ENCODE measurements at places on chromosomes 6 and 20.
A peak's percentile ranks its signal among the peaks of the same experiment; 100 is the strongest.

DNA sequence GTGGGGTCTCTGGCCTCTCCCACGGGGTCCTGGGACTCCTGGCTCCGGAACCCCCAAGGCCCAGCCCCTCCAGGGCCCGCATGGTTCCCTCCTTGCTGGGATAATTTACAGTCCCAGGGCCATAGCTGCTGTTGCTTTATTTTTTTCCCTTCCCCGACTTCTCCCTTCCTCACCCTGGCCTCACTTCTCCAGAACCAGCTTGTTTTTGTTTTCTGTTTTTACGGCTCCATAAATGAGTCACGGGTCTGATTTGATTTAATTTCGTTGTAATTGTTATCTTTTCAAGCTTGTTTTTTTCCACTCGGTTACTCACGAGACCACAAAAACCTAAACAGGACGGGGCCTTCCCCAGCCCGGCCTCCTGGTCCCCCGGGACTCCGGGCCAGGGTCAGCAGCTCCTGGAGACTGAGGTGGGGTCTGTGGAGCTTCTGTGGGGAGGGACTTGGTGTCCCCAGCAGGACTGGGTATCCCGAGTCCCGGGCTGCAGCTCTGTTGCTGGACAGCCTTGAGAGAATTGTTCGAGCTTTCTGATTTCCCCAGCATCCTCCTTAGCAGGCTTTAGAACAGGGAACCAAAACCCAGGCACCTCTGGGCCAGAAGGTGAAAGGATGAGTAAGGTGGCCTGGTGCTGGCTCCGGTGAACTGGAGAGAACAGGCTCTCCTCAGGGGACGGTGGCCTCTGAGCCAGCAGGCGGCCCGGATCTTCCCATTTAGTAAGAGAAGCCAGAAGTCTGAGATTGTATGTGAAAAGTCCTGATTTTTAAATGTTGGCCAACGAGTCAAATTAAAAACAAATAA, 94.9 kb downstream of the CEBPB start:
- DNase-seq, result peak; percentile 78

DNA sequence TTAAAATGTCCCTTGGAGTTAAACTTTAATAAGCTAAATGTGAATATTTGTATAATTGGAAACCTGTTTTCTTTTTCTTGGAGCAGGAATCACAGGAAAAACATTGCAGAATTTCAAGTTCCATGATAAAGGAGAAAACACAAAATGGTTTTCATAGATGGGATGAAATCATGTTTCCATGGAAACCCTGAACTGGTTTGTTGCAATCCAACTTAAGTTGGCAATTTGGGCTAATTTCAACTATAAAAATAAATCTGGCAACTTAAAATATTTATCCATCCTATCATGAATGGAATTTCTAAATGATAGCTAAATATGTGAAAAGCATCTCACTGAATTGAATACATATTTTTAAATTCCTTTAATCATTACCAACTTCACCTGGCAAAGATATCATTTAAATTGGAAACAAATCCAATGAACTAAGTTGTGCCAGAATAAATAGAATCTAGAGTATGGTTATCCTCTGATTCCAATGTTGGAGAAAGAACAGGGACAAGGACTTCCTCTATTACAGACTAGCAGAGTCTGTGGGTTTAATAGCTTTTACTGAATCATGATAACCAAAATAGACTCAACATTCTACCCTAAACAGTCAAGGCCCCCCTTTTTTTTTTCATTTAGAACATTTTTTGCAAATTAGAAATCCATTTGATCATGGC, 33.2 kb downstream of the COL21A1 start:
- no peak for DNase-seq

- DNase-seq, result no peak
Measured at GRCh38 chr6:36851149-36851614, 11.9 kb upstream of the CPNE5 start.

GRCh38 chr6:80921861-80922460, 815.5 kb downstream of the BCKDHB start:
- DNase-seq, result no peak

GRCh38 chr6:53062169-53062539, 3.0 kb upstream of the FBXO9 start:
- no peak for DNase-seq

DNA sequence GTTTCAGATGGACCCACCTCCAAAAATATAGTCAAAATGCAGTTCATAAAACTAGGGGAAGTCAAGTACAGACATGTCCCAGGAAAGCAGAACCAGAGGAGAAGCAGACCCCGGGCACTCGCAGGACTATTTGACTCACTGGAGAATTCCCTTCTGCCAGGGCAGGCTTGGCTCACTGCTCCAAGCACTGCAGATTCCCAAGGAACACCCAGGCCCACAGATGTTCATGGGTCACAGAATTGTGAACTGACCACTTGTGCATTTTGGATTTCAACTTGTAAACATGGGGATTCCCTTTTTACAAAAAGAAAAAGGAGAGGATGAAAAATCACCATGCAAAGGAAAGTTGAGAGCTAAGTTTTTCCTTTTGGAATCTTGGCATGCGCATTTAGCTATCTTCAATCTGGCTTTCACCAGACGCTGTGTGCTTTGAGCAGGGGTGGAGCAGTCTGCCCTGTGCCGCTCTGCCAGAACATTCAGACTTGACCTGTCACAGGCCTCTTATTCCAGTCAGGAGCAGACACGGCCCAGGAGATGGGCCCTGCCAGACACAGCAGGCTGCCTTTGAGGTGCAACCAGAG, 237.5 kb upstream of the TAB2 start:
- no peak for DNase-seq

GRCh38 chr6:33815854-33816253, 12.1 kb upstream of the MLN start:
- DNase-seq, result no peak

GRCh38 chr6:158131926-158132325, 36.1 kb downstream of the SERAC1 start:
- DNase-seq, result peak; percentile 2

DNA sequence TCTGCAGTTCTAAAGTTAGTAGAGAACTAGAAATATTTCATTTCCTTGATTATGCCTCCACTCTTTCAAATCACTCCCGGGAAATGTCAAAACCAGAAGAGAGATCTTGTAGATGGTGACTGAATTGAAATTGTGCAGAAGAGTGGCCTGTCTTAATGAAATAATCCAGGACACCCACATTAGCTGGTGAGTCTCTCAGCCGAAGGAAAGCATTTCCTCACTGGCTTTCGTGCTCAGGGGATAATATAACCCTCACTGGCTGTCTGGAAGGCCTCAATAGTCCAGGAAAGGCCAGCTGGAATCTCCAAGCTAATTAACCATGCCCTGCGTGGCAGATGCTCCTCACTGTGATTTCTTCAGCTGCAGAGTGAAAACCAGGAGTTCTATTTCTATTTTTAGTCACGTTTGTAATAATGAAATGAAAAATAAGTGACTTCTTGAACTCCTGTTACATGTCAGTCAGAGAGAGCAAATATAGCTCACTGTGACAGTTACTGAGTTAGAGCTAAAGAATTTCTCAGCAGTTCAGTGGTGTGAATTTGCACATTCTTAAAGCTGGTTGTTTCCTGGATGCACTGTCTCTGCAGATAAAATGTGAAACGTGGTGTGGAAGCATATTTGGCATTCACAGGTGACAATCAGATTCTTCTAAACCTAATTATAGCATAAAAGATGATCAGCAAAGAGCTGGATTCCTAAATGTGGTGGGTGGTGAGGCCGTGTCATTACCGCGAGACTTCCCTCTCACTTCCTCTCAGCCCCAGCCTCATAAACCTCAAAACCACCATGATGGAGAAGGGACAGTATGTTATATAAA, 211.7 kb downstream of the LMBRD1 start:
- no peak for DNase-seq

DNA sequence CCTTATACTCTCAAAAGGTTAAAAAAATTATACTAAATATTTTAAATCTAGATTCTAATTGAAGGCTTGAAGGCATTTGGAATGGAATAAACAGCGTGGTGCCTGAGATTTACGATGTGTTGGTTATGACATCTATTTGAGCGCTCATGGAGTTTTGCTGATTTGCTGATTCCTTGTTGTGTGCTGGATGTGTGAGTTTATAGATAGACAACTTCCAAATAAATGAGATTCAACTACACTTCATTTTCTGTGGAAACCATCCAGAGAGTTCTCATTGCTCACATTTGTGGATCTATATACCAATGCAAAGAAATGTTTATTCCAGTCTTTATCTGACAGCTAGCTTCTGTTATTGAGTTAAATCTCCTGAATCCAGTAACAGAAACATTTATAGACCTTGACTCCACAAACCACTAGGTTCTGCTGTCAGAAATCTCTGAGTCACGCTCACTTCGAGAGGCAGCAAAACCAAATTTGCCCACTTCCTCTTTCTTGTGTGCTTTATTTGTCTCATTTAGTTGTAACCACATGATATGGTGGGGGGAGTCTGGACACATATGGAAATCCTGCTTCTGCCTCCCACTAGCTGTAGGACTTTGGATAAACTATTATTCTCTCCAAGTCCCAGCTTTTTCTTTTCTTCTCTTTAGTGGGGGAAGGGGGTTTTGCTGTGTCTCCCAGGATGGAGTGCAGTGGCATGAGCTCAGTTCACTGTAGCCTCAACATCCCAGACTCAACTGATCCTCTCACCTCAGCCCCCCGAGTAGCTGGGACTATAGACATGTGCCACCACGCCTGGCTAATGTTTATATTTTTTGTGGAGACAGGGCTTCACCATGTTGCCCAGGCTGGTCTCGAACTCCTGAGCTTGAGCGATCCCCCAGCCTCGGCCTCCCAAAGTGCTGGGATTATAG, 54.5 kb downstream of the IPCEF1 start:
- DNase-seq, result no peak

GRCh38 chr6:157513004-157513603, 132.1 kb downstream of the ZDHHC14 start:
- no peak for DNase-seq

GRCh38 chr20:6811262-6812035, 44.0 kb downstream of the BMP2 start:
- DNase-seq, result no peak

GRCh38 chr20:64077876-64078551, 1.3 kb downstream of the RGS19 start:
- DNase-seq, result no peak

DNA sequence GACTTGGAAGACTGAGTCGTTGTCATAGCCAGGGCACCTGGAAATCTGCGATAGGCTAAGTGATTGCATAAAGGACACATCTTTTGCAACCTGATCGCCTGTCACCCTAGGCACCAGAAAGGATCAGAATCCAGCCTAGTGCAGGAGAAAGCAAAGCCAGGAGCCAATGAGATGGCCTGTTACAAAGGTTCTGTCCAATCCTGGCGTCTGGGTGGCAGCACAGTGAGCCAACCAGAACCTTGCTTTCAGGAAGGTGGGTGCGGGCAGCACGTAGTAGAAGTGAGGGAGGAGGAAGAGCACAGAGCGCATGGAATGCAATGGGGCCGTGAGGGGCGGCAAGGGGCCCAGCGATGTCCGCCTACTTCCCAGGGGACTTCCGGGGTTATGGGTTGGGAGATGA, 120.4 kb upstream of the GGTLC1 start:
- DNase-seq, result no peak

GRCh38 chr6:82073484-82073883, 174.1 kb downstream of the IBTK start:
- no peak for DNase-seq

DNA sequence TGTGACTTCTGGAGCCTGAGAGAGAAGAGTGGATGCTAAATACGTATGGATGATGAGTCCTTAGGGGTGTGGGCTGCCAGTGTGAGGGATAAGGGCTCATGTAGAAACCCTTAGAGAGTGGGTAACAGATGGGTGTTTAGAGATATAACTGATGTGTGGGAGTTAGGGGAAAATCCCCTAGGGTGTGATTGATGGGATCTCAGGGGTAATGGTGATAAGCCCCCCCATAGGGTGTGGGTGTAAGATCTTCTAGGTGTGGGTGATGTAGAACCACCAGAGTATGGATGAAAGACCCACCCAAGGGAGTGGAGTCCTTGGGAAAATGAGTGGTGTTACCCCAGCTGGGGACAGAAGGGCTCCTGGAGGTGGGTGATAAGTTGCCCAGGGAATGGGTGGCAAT, 26.3 kb downstream of the SLC12A5 start:
- DNase-seq, result no peak

GRCh38 chr20:9966966-9967365, 67.8 kb upstream of the ANKEF1 start:
- DNase-seq, result no peak

DNA sequence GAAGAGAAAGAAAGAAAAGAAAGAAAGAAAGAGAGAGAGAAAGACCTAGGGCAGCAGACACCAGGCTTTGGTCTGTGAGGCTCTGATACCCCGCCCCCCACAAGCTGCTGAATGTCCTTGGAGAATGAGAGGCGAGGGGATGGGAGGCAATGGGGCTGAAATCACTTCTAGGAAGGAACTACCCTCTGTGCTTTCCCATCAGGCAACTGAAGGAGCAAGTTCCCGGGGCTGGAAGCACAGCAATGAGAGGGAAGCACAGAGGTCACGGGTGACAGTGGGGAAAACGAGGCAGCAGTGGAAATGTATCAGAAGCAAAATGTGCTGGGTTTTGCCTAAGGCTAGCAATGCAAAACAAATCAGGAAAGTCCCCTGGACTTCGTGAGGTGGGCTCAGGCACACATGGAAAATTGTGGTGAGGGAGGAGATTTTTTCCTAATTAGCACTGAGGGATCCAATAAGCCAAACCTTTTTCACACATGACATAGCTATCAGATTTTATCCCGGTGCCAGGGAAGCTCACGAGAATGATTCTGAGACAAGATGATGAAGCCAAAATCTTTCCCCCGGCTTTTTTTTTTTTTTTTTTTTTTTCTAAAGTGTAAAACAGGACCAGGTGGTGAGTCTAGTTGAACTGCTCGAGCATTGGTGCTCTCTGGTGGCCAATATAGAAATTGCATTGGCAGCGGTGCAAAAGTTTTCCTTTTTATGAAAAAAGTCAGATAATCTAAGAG, 16.8 kb upstream of the ARFGEF2 start:
- DNase-seq, result no peak

DNA sequence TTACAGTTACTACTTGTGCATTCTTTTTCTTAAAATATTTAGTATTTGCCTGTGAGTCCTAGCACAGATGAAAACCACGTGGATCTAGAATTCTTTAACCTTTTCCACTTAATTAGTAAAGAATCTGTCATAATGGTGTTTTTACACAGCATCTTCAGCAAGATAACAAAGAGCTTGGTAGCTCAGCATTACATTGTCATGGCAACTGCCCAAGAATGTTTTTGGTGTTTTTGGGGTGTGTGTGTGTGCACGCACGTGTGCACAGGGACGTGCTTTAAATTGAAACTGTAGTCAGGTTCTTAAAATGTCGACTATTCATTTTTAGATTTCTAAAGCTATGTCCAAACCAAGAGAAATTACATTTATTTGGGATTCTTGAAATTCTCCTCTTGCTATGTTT, 108.0 kb downstream of the FIG4 start:
- no peak for DNase-seq

DNA sequence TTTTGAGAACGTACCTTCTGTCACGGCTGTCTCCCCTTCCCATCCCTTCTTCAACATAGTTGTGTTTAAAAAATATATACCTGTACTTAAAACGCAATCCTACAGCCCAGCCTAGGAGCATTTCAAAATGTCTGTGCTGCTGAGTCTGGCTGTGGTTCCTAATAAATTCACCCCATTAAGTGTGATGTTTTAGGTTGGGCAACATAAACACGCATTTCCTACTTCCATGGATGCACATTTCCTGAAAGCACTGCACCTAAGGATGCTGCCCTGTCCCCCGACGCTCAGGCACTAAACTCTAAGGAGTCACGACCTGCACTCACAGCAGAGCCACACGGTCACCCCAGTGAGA, 1.2 kb downstream of the REV3L start:
- DNase-seq, result no peak
